ENCODE measurements at places on chromosomes 7 and 10. TPM values are rescaled to one million over a fixed set of nuclear protein-coding genes. Genes with fewer than 3 reads are reported as not detected.

The CYP2E1 gene
- 22.2 TPM for polyA plus RNA-seq

The OPN1SW gene
- polyA plus RNA-seq, result 0.97 TPM

The PRTFDC1 gene
- polyA plus RNA-seq, result 38.9 TPM

The ACBD7 gene
- polyA plus RNA-seq, result 3.3 TPM

The TYSND1 gene
- 2.1 TPM for polyA plus RNA-seq

The STAG3 gene
- polyA plus RNA-seq, result 2.1 TPM

The NRBF2 gene
- polyA plus RNA-seq, result 46.4 TPM

The CYP17A1 gene
- polyA plus RNA-seq, result not detected

The TNS3 gene
- 11.9 TPM for polyA plus RNA-seq

The TCAF2 gene
- polyA plus RNA-seq, result 0.32 TPM

The CRYGN gene
- polyA plus RNA-seq, result not detected

The TDRD1 gene
- polyA plus RNA-seq, result 3.0 TPM

The HKDC1 gene
- polyA plus RNA-seq, result 1.6 TPM

The NUDT13 gene
- polyA plus RNA-seq, result not detected

The RASA4B gene
- 10.8 TPM for polyA plus RNA-seq

The SP8 gene
- not detected for polyA plus RNA-seq

The CPA1 gene
- polyA plus RNA-seq, result not detected

The NEUROG3 gene
- polyA plus RNA-seq, result not detected

The GIMAP2 gene
- 1.0 TPM for polyA plus RNA-seq

The HOXA13 gene
- not detected for polyA plus RNA-seq

The WDR86 gene
- not detected for polyA plus RNA-seq

The TMEM236 gene
- 0.13 TPM for polyA plus RNA-seq

The CPXM2 gene
- not detected for polyA plus RNA-seq

The ANAPC16 gene
- polyA plus RNA-seq, result 91.8 TPM

The CHAT gene
- not detected for polyA plus RNA-seq

The BLVRA gene
- 155 TPM for polyA plus RNA-seq

The ACSM6 gene
- polyA plus RNA-seq, result not detected

The MSS51 gene
- 0.36 TPM for polyA plus RNA-seq

The CADPS2 gene
- 23.2 TPM for polyA plus RNA-seq

The TBATA gene
- not detected for polyA plus RNA-seq

The MKI67 gene
- polyA plus RNA-seq, result 0.18 TPM

The PAPOLB gene
- polyA plus RNA-seq, result not detected

The SPDYE16 gene
- 0.51 TPM for polyA plus RNA-seq

The AKR1E2 gene
- 0.91 TPM for polyA plus RNA-seq

The GHRHR gene
- polyA plus RNA-seq, result not detected

The MYH16 gene
- polyA plus RNA-seq, result not detected

The NUP205 gene
- polyA plus RNA-seq, result 21.6 TPM

The TMEM196 gene
- not detected for polyA plus RNA-seq

The ABLIM1 gene
- polyA plus RNA-seq, result 153 TPM

The CYP2C19 gene
- polyA plus RNA-seq, result 0.94 TPM

The IGF2BP3 gene
- polyA plus RNA-seq, result not detected

The WDR37 gene
- polyA plus RNA-seq, result 7.7 TPM

The BTBD16 gene
- not detected for polyA plus RNA-seq

The VWDE gene
- polyA plus RNA-seq, result 2.6 TPM

The PON3 gene
- 0.32 TPM for polyA plus RNA-seq

The CPA2 gene
- not detected for polyA plus RNA-seq

The UPK3B gene
- polyA plus RNA-seq, result not detected

The IDI2 gene
- polyA plus RNA-seq, result not detected

The FAM25A gene
- not detected for polyA plus RNA-seq

The UBE3C gene
- polyA plus RNA-seq, result 9.5 TPM

The OR2A7 gene
- not detected for polyA plus RNA-seq
